ENCODE measurements at places on chromosomes 12 and 14.
A peak's percentile ranks its signal among the peaks of the same experiment; 100 is the strongest.

DNA sequence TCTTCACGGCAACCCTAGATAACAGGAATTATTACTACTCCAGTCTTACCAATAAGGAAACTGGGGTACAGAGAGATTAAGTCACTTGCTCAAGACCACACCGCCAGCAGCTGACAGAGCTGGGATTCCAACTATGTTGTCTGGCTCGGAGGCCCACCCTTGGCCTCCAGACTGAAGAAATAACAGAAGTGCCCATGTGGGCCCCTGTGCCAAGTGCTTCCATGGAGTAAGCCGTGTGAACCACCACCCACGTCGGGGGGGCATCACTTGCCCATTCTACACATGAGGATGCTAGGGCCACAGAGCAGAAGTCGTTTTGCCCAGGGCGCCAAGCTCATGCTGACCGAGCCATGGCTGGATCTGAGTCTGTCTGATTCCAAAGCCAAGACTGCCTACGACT is 926 bp upstream of the CMKLR1 start:
- no peak for DNase-seq

GRCh38 chr12:56661979-56662638 is 16.3 kb upstream of the ATP5F1B start:
- DNase-seq, result no peak

DNA sequence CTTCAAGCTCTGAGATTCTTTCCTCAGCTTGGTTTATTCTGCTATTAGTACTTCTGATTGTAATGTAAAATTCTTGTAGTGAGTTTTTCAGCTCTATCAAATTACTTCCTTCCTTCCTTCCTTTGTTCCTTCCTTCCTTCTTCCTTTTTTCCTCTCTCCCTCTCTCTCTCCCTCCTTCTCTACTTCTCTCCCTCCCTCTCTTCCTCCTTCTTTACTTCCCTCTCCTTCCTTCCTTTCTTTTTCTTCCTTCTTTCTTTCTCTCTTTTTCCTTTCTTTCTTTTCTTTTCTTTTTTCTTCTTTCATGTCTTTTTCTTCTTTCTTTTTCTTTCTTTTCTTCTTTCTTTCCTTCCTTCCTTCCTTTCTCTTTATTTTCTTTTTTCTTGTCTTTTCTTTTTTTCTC is 565.2 kb upstream of the STXBP6 start:
- DNase-seq, result no peak

DNA sequence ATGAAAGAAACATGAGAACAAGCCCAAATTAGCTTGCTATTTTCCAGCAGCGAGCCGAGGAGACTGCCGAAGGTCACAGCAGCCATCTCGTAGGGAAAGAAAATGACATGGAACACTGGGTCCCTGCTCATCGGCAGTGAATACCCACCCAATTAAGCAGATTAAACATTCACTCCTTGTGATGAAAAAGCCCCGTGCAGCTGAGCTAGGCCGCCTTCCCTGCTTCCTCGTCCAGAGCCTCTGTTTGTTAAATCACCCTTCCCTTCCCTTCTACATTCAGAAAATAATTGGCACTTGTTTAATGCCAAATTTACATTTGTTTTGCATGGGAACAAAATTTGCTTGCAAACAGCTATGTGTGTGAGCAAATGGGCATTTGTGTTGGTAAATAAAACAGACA is 342.5 kb downstream of the RMST start:
- DNase-seq, result peak; percentile 16

DNA sequence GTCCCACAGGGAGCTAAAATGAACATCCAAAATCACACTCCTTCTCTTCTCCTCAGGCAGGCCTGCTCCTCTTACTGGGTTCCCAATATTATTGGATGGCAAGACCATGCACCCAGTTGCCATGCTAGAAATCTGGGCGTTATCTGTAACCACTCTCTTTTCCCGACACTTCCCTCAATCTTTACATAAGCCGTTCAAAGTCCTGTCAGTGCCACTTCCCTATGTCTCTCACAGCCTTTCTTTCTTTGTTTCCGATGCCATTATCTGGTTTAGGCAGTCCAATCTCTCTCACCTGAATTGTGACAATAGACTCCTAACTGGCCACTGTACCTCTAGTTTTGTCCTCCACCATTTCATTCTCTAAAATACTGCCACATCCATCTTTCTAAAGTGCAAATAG is 24.1 kb downstream of the SNRPF start:
- no peak for DNase-seq

DNA sequence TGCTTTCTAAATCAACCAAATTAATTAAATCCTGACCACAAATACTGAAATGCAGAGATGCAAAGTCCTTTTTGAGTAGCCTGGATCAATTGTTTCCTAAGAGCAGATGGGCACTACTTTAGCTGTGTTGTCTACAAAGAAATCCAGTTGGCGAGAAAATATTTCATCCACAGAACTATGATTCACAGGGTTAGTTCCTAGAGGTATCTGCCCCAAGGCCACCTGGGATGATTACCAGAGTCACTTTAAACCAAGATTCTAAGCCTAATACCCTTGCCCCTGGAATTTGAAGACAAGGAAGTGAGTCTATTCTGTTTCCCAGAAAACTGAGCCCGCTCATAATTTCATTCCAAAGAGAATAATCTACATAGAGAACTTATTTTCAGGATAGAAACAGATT is 198.4 kb downstream of the PPM1H start:
- no peak for DNase-seq

DNA sequence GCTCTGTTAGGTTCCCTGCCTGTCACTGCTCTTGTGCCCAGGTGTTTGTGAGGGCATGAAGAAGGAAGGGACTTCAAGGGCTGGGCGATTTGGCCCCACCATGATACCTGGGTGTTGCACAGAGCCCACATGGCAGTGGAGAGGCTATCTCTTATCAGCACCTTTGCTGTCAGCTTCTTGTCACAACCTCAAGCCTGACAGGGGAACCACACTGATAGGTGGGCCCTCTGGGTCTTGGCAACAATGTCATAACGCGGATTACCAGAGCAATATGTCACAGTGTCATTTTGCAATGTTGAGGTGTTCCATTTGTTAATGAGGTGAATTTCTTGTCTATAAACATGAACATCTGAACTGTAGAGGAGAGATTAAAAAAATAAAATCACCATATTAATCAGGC is 22.9 kb upstream of the CACNA1C start:
- no peak for DNase-seq

- no peak for DNase-seq
Measured at GRCh38 chr12:78062786-78063185, 232.1 kb downstream of the NAV3 start.

DNA sequence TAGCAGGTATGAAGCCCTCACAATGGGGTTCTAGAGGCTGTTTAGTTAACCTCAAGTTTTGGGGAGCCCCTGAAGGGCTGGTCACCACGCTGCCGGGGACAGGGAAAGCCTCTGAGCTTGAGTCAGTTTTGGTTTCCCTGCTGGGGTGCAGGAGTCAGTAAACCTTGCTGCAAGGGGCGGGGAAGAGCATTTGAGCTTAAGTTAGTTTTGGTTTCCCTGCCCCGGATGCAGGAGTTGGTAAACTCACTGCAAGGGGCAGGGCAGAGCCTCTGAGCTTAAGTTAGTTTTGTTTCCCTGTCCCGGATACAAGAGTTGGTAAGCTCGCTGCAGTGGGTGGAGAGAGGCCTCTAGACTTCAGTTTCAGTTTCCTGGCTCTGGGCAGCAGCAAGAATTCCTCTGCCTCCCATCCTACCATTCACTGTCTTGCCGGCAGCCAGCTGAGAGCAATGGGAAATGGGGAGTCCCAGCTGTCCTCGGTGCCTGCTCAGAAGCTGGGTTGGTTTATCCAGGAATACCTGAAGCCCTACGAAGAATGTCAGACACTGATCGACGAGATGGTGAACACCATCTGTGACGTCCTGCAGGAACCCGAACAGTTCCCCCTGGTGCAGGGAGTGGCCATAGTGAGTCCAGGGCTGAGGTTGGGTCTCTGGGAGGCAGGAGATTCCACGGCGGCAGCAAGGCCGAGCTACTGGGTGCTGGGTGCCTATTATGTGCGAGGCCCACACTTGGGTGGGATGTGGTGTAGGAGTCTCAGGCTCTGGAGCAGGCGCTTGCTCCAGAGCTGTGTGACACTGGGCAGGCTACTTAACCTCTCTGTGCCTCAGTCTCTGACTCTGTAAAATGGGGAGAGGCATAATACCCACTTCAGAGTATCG is at the start of gene OAS2:
OAS2 (plus strand) TSS at position 357 of the 878 bp plus-strand sequence; CDS start at position 447, 90 bp downstream.
- DNase-seq, result no peak

DNA sequence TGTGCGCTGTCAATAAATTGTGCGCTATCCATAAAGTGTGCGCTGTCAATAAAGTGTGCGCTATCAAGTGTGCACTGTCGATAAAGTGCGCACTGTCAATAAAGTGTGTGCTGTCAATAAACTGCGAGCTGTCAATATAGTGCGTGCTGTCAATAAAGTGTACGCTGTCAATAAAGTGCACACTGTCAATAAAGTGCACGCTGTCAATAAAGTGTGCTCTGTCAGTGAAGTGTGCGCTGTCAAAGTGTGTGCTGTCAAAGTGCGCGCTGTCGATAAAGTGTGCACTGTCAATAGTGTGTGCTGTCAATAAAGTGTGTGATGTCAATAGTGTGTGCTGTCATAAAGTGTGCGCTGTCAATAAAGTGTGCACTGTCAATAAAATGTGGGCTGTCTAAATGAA is 2.9 kb upstream of the CHGA start:
- no peak for DNase-seq

DNA sequence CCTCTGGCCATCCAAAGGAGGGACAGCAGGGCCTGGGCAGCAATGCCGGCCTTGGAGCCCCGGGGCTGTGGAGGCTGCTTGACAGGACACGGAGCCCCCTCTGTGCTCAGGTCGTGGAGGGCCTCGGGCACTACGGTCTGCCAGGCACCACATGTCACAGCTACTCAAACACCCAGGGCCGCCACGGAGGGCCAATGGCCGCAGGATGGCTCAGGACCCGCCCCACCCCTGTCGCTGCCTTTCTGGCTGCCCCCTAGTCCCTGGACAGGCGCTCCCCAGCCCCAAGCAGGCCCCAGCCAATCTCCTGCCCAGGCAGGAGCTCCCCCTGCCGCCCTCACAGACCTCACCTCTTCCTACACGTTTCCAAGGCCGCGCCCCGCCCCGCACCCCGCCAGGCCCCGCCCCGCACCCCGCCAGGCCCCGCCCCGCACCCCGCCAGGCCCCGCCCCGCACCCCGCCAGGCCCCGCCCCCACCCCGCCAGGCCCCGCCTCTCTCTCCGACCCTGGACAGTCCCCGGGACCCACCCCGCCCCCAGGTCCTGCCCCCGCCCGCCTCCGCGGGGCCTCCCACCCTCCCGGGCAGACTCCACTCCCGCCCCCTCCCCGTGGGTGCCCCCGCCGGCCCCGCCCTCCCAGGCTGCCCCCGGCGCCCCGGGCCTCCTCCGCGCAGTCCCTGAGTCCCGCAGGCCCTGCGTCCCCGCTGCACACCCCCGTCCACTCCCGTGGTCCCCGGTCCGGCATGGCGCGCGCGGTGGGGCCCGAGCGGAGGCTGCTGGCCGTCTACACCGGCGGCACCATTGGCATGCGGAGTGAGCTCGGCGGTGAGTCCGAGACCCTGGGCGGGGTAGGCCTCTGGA is at the start of gene ASPG:
ASPG (plus strand) TSS at position 669 of the 857 bp plus-strand sequence; CDS start at position 740, 71 bp downstream.
- DNase-seq, result no peak

- peak; percentile 94 for DNase-seq
Measured at GRCh38 chr12:105092336-105092735, 8.1 kb upstream of the ALDH1L2 start.

GRCh38 chr14:76012354-76012753 is 26.8 kb downstream of the IFT43 start:
- no peak for DNase-seq

DNA sequence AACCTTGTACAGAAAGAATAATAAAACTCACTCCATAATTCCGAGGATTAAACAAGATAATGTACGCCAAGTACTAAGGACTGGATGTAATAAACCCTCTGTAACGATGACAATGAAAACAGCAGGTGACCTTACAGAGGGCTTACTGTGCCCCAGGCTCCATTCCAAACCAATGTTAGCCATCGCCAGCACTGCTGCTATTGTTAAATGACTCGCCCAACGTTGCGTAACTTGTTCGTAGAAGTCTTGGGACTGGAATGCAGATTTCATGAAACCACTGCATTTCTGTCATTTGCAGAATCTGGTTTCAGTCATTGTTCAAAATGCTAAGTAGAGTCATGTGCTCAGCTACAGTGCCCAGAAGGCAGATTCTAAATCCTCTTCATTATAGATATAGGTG is 728 bp upstream of the STON2 start:
- peak; percentile 20 for DNase-seq

GRCh38 chr12:132773077-132773955 is 11.7 kb upstream of the ANKLE2 start:
- DNase-seq, result no peak

- DNase-seq, result no peak
Measured at GRCh38 chr12:607541-608001, 55.7 kb downstream of the NINJ2 start.

GRCh38 chr12:68557011-68557730 is 53.5 kb upstream of the RAP1B start:
- DNase-seq, result no peak

- DNase-seq, result no peak
Measured at GRCh38 chr12:114440270-114441038, 34.5 kb upstream of the TBX5 start.

DNA sequence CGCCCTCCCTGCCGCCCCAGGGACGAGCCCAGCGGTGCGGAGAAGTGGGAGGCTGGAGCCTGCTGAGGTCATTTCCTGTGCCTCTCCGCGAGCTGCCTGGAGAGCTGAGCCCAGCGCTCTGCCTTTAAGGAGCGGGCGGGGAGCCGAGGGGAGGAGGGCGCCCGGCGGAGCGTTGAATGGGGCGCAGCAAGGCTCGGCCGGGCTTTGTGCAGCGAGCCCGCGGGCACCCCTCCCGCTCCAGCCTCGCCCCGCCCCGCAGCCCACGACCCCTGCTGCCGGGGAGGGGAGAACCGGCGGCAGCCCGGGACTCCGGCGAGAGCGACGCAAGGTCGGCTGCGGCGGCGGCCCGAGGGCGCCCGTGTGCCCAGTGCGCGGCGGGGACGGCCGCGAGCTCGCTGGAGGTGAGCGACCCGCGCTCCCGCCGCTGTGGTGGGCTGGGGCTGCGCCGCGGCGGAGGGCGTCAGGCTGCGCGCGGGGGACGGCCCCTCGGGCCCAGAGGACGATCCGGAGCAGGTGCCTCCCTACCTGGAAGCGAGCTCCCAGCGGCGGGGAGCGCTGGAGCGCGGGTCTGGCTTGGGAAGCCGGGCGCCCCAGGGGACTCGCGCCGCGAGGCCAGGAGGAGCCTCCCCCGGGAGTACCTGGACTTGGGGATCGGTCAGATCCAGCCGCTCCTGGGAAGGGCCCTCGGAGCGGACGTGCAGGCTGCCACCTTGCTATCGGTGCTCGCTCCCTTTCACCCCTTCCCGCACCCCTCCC is at the start of gene PLEKHH1:
PLEKHH1 (plus strand) TSS at position 293 of the 756 bp plus-strand sequence. CDS start 8,578 bp downstream, outside the sequence.
- peak; percentile 87 for DNase-seq

Data from NCI-H2081 (cell line).